T-helper 17 cell (primary cell): ENCODE measurements at places on chromosomes 6 and 20.

DNA sequence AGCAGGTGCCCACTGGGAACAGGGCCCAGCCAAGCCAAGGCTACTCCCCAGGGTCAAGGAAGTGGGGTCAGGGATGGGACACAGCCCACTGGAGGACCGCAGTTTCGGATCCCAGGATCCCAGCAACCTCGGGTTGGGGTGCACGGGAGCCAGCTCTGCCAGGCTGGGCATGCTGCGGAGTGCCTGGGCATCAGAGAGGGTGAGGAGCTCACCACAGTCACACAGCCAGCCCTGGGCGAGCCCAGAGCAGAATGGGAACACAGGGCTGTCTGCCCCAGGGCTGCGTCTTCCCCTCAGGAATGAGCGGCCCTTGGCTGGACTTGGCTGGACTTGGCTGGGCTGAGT is 74.3 kb upstream of the SLCO4A1 start:
- H3K36me3 ChIP-seq: no peaks in the 10 kb centered on the region
- DNase-seq: no peak
- peaks cover 31% of the 10 kb centered on the region for H3K27me3 ChIP-seq
- no peak overlapping the region for H3K27ac ChIP-seq
- no peaks in the 10 kb centered on the region for H3K4me1 ChIP-seq
- H3K4me3 ChIP-seq: no peak overlapping the region

DNA sequence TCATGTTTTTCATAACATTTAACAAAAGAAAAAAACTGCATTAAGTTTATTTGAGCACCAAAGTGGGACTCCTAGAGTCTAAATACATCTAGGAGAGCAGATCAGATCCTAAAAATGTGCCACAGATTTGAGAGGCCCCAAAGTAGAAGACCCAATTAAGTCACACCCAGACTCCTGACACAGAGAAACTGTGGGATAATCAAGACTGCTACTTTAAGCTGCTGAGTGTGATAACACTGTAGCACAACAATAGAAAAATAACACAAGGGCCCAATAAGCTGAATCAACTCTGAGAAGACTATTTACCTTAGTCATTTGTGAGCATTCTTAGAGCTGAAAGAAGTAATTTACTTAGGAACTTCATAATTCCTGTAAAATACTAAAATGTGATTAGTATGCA is 26.0 kb downstream of the TRDN start:
- no peak for DNase-seq
- H3K27me3 ChIP-seq: no peaks in the 10 kb centered on the region
- H3K36me3 ChIP-seq: no peaks in the 10 kb centered on the region
- H3K27ac ChIP-seq: no peak overlapping the region
- H3K4me3 ChIP-seq: no peak overlapping the region

GRCh38 chr6:119482850-119483285 is 133.3 kb upstream of the MAN1A1 start:
- H3K27me3 ChIP-seq: no peaks in the 10 kb centered on the region
- H3K27ac ChIP-seq: no peak overlapping the region
- peaks cover 3% of the 10 kb centered on the region for H3K36me3 ChIP-seq

GRCh38 chr20:58405504-58406291 is 16.7 kb downstream of the VAPB start:
- no peak overlapping the region for H3K27ac ChIP-seq
- H3K36me3 ChIP-seq: no peaks in the 10 kb centered on the region
- DNase-seq: no peak
- no peaks in the 10 kb centered on the region for H3K27me3 ChIP-seq

- H3K36me3 ChIP-seq: no peaks in the 10 kb centered on the region
- H3K27me3 ChIP-seq: no peaks in the 10 kb centered on the region
- H3K27ac ChIP-seq: no peak overlapping the region
- no peaks in the 10 kb centered on the region for H3K4me1 ChIP-seq
These were observed 202.2 kb downstream of the SLC24A3 start for GRCh38 chr20:19414600-19414999.

DNA sequence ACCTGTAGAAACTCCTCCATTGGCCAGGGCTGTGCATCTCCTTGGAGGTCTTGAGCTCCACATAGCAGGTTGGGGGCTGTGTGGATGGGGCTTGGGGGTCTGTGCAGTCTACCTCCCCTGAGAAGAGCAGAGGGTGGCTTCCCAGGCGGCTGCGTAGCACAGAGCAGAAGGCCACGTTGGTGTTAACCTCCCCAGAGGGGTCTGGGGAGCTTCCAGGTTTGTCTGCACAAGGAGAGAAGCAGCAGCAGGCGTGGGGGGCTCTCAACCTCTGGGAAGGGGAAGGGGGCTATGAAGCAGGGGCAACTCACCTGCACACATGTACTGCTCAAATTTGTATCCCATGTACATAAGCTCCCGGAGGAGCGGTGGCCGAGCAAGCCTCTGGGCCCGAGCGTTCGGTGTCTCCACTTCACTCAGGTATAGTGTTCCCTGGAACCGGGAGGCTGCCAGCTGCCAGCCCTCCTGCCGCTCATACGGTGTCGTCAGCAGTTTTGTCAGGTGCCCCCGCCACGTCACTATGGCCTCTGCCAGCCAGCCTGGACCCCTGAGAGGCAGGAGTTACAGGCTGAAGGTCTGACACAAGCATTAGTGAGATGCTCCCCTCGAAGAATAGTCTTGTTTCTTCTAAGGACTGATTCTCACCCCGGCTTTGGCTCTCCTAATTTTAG is 1.2 kb downstream of the DXO start:
- H3K27ac ChIP-seq: peak overlapping the region; percentile 100
- H3K4me3 ChIP-seq: peak overlapping the region; percentile 94
- DNase-seq: no peak
- H3K36me3 ChIP-seq: peaks cover 7% of the 10 kb centered on the region
- H3K4me1 ChIP-seq: peaks cover 37% of the 10 kb centered on the region

DNA sequence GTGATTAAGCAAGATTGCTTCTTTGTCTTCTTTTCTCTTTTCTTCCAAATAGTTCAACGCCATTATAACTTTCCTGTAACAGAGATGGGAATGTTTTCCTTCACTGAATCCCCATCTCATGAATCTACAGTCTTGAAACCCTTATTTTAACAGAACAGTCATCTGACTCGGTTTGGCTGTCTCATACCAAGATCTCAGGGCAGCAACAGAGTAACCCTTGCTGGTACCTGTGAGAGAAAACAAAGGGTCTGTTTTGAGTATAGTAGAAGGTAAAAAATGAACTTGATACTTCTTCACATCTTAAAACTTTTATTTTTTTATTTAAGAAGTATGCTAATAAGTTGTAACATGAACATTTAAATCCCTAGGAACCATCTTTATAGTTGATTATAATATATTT is 19.6 kb upstream of the DSE start:
- H3K27me3 ChIP-seq: no peaks in the 10 kb centered on the region
- peaks cover 4% of the 10 kb centered on the region for H3K36me3 ChIP-seq
- no peak for DNase-seq
- no peak overlapping the region for H3K4me3 ChIP-seq
- H3K27ac ChIP-seq: no peak overlapping the region

GRCh38 chr20:54661880-54662465 is 186.6 kb downstream of the DOK5 start:
- peaks cover 52% of the 10 kb centered on the region for H3K27me3 ChIP-seq
- DNase-seq: no peak
- no peak overlapping the region for H3K4me3 ChIP-seq
- H3K36me3 ChIP-seq: no peaks in the 10 kb centered on the region
- H3K27ac ChIP-seq: no peak overlapping the region
- peaks cover 2% of the 10 kb centered on the region for H3K4me1 ChIP-seq

DNA sequence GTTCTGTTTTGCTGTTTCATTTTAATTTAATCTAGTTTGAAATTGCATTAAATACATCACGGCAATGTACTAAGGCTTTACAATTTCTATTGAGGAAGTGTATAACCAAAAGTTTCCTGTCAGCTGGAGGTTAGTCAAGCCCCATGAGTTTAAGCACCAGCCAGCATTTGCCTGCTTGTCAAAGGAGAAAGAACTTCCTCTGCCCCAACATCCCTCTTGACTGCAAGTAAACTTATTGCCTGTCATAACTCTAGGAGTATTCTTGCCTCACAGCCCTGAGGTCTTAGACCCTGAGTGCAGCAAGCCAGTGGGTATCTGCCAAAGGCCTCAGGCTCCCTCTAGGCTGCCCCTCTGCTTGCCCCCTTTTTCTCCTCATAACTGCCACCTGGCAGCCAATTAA is 106.7 kb upstream of the INSM1 start:
- H3K36me3 ChIP-seq: no peaks in the 10 kb centered on the region
- no peak overlapping the region for H3K4me3 ChIP-seq
- H3K4me1 ChIP-seq: no peaks in the 10 kb centered on the region
- no peak for DNase-seq

DNA sequence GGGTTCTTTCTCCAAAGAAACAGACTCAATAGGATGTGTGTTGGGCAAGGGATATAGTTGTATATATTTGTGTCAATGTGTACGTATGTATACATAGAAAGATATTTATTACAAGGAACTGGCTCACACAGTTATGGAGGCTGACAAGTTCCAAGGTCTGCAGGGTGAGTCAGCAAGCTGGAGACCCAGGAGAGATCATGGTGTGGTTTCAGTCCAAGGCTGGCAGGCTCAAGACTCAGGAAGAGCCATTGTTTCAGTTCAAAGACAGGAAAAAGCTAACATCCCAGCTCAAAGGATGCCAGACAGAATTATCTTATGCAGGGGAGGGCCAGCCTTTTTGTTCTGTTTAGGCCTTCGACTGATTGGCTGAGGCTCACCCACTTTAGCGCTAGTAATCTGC is 89.9 kb upstream of the RALGAPA2 start:
- no peak overlapping the region for H3K4me3 ChIP-seq
- H3K27ac ChIP-seq: no peak overlapping the region
- H3K36me3 ChIP-seq: no peaks in the 10 kb centered on the region
- H3K27me3 ChIP-seq: peaks cover 31% of the 10 kb centered on the region
- H3K4me1 ChIP-seq: no peaks in the 10 kb centered on the region

DNA sequence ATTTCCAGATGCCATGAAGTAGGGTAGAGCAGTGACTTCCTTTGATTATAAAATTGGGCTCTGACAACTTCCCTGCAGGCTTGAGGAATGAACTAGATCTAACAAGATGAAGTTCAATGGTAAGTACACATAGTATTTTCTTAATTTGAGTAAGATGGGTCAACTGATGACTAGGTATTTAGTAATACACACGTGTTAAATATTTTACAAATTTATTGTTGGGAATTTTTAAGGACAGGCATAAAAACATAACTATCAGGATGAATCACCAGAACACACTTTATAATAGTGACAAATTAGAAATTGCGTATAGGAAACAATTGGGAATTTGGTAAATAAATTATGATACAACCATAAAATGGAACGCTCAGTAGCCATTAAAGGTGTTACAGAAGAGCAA is 762.4 kb upstream of the SLC35B3 start:
- no peaks in the 10 kb centered on the region for H3K27me3 ChIP-seq
- no peak overlapping the region for H3K27ac ChIP-seq
- H3K36me3 ChIP-seq: no peaks in the 10 kb centered on the region
- H3K4me3 ChIP-seq: no peak overlapping the region
- DNase-seq: no peak

GRCh38 chr20:63027922-63028389 is 21.2 kb upstream of the BHLHE23 start:
- H3K27ac ChIP-seq: no peak overlapping the region
- H3K4me1 ChIP-seq: peaks cover 5% of the 10 kb centered on the region
- H3K4me3 ChIP-seq: no peak overlapping the region
- DNase-seq: no peak
- peaks cover 49% of the 10 kb centered on the region for H3K27me3 ChIP-seq

- H3K36me3 ChIP-seq: peaks cover 3% of the 10 kb centered on the region
- H3K4me1 ChIP-seq: peaks cover 15% of the 10 kb centered on the region
- H3K4me3 ChIP-seq: peak overlapping the region; percentile 95
- H3K27me3 ChIP-seq: no peaks in the 10 kb centered on the region
- no peak for DNase-seq
These were observed 628 bp upstream of the ERGIC3 start for GRCh38 chr20:35541118-35541782.

GRCh38 chr20:19314621-19315020 is 102.2 kb downstream of the SLC24A3 start:
- H3K4me1 ChIP-seq: no peaks in the 10 kb centered on the region
- no peak overlapping the region for H3K27ac ChIP-seq
- peaks cover 16% of the 10 kb centered on the region for H3K27me3 ChIP-seq
- H3K36me3 ChIP-seq: no peaks in the 10 kb centered on the region
- no peak for DNase-seq

DNA sequence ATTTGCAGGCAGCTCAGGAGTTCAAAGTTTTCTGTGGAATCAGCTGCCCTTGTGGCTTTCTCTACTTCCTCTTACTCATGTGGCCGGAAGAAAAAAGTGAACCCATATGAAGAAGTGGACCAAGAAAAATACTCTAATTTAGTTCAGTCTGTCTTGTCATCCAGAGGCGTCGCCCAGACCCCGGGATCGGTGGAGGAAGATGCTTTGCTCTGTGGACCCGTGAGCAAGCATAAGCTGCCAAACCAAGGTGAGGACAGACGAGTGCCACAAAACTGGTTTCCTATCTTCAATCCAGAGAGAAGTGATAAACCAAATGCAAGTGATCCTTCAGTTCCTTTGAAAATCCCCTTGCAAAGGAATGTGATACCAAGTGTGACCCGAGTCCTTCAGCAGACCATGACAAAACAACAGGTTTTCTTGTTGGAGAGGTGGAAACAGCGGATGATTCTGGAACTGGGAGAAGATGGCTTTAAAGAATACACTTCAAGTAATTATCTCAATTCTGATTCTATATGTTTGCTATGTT is 1.1 kb downstream of the MGME1 start:
- H3K4me3 ChIP-seq: peak overlapping the region; percentile 95
- no peak for DNase-seq
- H3K27me3 ChIP-seq: no peaks in the 10 kb centered on the region
- peaks cover 55% of the 10 kb centered on the region for H3K4me1 ChIP-seq
- peak overlapping the region; percentile 97 for H3K27ac ChIP-seq
- H3K36me3 ChIP-seq: no peaks in the 10 kb centered on the region

GRCh38 chr6:105836889-105837288 is 249.2 kb upstream of the PRDM1 start:
- H3K4me3 ChIP-seq: no peak overlapping the region
- H3K4me1 ChIP-seq: peaks cover 5% of the 10 kb centered on the region
- no peaks in the 10 kb centered on the region for H3K36me3 ChIP-seq
- H3K27me3 ChIP-seq: no peaks in the 10 kb centered on the region
- H3K27ac ChIP-seq: no peak overlapping the region
- DNase-seq: no peak

DNA sequence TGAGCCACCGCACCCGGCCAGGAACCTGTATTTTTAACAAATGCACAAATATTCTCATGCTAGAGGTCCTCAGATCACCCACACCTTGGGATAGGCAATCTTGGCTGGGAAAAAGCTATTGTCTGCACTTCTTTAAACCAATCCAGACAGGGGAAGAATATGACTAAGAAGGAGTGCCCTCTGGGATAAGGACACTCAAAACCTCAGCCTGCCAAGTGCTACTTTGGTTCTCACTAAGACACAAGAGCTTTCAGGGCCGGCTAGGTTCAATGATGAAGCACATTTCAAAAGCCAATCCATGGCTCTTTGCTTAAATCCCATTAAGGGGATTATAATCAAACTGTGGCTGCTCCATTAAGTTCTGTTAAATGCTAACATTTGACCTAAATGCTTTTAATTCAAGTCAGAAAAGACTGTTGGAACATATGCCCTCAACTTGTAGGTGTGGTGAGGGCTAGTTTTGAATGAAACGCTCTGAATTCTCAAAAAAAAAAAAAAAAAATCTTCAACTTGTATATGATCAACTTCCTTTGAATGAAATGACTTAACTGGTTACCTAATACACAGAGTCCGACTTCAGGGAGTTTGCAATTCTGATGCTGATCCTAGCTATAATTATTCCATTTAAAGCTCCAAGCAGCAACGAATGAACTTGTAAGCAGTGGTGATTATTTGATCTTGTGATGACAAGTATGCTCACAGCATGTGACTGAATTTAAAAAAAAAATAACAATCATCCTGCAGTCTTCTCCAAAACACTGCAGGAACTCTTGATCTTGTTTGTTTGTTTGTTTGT is 56.6 kb downstream of the SLC23A2 start:
- no peaks in the 10 kb centered on the region for H3K27me3 ChIP-seq
- no peak overlapping the region for H3K4me3 ChIP-seq
- DNase-seq: no peak
- peaks cover 2% of the 10 kb centered on the region for H3K36me3 ChIP-seq
- H3K27ac ChIP-seq: peak overlapping the region; percentile 51
